ENCODE measurements at places on chromosomes 3 and 15.

GRCh38 chr3:435161-435560 lies 238.6 kb downstream of the CHL1 start:
- DNase-seq = no peak

GRCh38 chr3:154161806-154162205 lies 40.6 kb downstream of the ARHGEF26 start:
- DNase-seq = no peak

DNA sequence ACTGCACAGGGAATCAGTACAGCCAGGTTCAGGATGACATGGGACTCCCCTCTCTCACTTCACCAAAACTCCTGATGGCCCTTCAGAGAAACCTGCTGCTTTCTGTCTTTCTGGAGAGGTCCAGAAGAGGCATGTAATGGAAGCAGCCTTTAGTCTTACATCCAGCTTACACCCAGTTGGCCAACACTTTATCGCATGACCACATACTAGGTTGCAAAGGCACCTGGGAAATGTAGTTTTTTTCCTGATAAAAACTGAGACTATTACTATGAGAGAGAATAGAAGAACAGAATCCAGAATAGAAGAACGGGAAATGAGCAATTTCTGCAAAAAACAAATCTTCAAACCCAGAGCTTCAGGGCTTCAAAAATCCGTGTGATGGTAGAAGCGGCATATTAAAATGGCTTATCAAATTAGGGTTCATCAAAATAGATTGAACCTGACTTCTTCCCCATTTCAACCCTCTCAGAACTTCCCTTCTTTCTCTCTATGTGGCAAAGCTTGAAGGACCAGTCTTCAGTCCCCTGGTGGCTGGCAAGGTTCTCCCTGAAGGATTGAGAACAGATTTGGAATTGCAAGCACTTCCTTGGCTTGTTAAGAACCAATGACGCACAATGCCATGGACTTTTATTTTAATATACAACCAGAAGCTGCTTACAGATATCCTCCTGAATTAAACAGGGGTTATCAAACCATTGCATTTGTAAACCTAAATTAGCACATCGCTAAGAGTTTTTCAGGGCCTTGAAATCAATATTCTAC lies 34.4 kb downstream of the CORO2B start:
- DNase-seq = no peak

GRCh38 chr3:13391308-13391707 lies 28.8 kb downstream of the NUP210 start:
- no peak for DNase-seq

- no peak for DNase-seq
Observed at GRCh38 chr3:20194793-20195460, 8.9 kb upstream of the SGO1 start.

GRCh38 chr3:71942432-71943187 lies 157.7 kb upstream of the PROK2 start:
- DNase-seq = no peak

- DNase-seq = no peak
Observed at GRCh38 chr15:85642693-85643066, 152.0 kb downstream of the KLHL25 start.

DNA sequence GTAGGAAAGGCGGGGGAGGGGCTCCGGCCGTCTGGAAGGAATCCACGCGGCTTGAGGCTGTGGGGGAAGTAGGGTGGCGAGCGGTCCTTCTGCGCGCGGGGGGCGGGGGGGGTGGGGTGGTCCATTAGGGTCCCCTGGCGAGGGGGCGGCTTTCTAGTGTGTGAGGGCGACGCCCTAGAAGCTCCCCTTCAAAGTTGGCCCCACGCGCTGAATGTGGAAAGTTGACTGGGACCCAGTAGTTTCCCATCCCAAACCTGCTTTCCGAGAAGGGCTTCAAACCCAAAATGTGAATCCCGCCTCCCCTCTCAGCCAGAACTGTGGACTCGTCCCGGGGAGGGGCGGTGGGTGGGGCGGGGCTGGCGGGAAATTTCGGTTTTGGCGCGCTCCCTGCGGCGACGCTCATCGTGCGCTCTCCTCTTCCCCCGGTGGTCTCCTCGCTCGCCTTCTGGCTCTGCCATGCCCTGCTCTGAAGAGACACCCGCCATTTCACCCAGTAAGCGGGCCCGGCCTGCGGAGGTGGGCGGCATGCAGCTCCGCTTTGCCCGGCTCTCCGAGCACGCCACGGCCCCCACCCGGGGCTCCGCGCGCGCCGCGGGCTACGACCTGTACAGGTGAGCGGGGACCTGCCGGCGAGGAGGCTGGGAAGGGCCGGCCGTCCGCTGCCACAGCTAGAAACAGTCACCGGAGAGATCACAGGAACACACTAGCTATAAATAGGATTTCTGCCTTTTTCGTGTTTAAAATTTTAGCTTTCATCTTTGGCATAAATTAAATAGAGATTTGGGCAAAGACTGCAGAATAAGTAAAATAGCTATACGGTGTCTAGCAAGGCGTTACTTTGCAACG lies 790 bp downstream of the DUT start:
- DNase-seq = peak; percentile 67

DNA sequence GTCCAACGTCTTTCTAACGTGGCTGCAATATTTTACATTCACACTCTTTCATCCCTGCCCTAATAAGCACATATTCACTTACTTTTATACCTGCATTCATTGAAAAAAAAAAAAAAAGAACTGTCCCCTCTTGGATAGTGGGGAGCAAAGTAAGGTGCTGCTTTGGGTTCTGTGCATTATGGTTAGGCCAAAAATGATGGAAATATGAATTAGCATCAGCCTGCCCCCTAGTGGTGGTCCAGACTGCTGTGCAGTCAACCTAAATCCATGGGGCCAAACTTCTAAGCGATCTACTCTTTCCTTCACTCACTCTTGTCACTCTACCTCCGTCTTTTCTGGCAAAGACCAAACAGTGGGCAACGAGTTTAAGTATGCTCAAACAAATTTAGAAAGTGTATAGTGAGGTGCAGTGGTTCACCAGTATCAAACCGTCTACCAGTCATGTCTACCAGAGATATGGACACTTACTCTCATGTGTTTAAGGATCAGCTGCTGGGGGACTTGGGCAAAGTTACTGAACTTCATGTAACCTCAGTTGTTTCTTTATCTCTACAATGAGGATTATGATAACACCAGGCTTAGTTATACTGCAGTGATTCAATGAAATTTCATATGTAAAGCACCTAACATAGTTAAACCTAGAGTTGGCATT lies 61.5 kb upstream of the GRM7 start:
- DNase-seq = no peak

DNA sequence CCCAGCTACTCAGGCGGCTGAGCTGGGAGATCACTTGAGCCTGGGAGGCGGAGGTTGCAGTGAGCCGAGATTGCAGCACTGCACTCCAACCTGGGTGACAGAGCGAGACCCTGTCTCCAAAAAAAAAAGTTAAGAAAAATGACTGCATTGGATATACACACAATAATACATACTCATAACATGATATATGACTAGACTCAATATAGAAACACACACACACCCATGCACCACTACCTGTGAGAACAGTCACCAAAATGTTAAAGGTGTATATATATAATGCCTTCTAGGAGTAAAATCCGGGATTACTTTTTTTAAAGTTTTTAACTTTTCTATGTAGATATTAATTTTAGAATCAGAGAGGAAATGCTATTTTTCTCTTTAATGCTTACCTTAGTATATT lies 25.9 kb downstream of the PHC3 start:
- no peak for DNase-seq

DNA sequence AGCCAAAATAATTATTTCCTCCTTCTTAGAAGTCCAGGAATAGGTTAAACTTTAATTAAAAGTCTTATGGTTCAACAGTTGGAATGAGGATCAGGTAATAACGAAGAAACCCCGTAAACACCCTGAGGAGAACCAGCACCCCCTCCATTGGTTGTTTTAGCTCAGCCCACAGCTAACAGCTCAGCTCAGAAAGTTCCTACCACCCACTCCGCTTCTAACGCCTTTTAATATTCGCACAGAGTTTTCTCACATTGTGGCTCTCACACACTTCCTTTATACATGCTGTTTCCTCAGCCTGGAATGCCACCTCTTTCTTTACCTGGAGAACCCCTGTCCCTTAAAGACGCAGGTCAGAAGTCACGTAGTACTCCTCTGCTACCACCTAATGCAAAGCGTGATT lies 17.0 kb downstream of the CX3CR1 start:
- DNase-seq = no peak

DNA sequence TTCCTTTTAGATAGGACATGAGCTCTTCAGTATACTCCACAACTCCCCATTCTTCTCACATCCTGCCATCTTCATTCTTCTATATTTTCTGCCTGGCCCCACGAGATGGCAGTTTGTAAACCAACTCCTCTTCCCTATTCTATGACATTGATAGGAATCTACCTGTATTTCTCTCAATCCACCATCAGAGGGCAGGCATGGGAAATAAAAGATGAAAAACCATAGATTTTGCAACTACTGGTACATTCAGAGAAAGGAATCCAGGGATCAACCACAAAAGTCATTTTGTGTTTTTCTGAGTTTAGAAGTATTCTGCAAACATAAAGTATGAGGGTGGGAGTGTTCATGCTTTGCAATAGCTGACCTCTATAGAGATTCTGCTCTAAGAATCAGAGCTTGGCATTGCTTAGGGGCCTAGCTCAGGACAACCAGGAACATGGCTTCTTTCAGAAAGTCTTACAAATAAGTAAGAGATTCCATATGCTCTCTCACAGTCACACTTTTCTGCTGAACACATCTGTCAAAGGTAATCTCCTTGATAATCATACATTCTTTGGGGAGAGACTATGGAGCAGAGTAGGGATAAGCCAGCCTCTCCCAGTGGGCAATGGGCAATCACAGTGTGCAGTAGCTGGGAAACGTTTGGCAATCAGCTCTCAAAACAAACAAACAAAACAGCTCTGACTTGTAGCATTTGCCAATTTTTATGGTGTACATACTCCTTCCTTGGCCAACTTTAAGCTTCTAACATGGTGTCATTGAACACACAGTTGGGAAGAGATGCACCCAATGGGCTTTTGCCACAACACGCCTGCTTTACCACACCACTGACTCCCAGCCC lies 43.1 kb upstream of the SLC25A36 start:
- DNase-seq = no peak

GRCh38 chr15:79381593-79381992 lies 50.5 kb upstream of the MINAR1 start:
- no peak for DNase-seq

- DNase-seq = no peak
Observed at GRCh38 chr3:40930131-40930538, 269.2 kb upstream of the CTNNB1 start.

GRCh38 chr3:132834356-132834755 lies 112.1 kb upstream of the NPHP3 start:
- no peak for DNase-seq

DNA sequence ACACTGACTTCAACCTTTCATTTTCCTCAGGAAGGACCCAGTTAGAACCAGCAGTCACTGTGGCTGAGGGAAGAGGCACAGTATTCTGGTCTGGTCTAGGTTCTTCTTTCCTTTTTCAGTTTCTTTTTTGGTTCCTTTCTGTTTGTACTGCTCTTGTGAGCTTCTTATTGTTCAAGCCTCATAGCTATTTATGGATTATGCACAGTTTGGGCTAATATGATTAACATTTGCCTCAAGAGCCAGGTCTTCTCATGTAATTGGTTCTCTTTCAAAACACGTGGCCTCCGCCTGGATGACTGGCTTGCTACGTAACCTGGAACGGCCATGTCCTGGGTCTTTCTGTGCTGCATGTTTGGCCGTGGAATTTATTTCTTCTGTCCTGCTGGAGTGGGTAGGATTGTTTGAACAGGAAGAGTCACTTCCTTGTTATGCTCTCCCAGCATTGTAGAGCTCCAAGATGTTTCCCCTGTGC lies 43.3 kb downstream of the RBMS3 start:
- no peak for DNase-seq

GRCh38 chr3:134480546-134480945 lies 5.2 kb downstream of the ANAPC13 start:
- no peak for DNase-seq

GRCh38 chr15:58487724-58488120 lies 55.9 kb downstream of the LIPC start:
- DNase-seq = no peak

DNA sequence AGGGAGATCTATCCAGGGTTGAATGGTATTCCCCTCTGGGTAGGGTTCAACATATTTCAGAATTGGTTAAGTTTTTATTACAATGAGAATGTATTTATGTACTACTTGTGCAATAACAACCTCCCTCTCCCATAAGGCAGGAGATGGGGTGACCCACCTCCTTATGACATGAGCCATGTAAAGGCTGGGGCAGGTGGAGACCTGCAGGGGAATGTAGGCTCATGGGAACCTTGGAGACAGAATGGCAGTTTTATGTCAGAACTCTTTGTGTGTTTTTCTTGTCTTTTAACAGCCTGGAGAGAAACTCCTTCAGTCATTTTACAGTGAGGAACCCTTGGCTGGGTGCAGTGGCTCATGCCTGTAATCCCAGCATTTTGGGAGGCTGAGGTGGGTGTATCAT lies 24.6 kb upstream of the INSYN1 start:
- no peak for DNase-seq

- DNase-seq = no peak
Observed at GRCh38 chr3:13452490-13453335, 27.4 kb upstream of the HDAC11 start.

- no peak for DNase-seq
Observed at GRCh38 chr3:18679238-18679637, 254.1 kb upstream of the SATB1 start.

- DNase-seq = no peak
Observed at GRCh38 chr3:4163011-4163410, 140.2 kb upstream of the SETMAR start.

DNA sequence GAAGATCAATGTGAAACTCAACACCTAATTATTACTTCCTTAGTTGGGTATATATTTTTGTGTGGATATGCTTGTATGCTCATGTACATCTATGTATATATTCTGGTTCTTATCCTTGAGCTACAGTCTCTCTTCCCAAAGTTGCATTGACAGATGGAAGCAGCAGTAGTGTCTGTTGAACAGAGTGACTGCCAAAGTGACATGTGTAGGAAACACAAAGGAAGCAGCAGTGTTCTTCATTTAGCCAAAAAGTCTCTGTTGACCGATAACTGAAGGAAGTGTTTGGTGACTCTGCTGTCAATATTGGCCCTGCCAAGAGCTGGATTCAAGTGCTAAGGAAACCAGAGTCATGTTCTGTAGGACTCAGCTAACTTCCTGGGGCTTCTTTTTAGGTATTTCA lies 123.8 kb downstream of the C3orf70 start:
- DNase-seq = no peak

DNA sequence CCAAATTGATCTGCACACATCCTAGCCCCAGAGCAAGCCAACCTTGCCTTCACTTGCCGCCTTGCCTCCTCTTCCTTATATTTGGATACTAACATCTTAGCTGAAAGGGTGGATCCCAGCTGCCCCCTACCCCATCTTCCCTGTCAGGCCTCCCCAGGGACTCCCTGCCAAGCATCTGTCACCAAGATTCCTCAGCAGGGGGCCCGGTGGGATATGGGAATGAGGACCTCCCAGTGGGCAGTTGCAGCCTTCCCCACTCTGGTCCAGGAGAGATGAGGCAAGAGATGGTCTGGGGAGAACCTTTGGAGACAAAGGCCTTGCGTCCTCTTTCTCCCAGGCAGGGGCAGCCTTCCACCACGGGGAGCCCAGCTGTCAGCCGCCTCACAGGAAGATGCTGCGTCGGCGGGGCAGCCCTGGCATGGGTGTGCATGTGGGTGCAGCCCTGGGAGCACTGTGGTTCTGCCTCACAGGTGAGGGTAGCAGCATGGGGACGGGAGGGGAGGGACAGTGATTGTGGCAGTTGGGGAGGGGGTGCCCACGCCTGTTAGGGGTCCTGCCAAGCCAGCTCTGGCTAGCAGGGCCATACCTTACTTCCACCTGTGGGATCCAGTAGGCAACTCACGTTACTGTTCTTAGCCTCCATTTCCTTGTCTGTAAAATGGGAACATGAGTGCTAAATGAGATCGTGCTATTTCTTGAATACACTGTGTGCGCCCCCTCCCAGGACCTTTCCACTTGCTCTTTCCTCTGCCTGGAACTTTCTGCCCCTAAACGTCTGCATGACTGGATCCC lies 15.3 kb downstream of the CD276 start:
- DNase-seq = no peak

Measured in stimulated activated CD8-positive, alpha-beta memory T cell treated with anti-CD3 and anti-CD28 coated beads, Interleukin-2, amount 100 ng/mL, for 48 hours (primary cell).